ENCODE measurements at places on chromosomes 16 and 17.

DNA sequence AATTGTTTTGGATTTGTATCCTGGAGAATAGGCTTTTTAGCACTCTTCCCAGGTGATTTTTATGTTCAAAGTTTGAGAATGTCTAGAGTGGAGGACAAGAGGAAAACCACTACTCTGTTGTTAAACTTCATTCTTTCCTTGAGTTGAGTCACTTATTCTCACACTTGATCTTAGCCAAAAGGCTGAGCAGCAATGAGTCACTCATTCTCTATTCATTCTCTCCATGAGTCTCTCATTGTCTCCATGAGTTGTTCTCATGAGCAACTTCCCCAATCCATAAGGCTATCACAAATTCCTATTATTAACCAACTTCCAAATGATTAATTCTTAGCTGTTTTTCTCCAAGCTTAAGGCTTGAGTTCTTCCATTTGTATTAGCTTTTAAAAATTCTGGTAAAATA lies 1393.3 kb downstream of the CDH8 start:
- no peak for DNase-seq

DNA sequence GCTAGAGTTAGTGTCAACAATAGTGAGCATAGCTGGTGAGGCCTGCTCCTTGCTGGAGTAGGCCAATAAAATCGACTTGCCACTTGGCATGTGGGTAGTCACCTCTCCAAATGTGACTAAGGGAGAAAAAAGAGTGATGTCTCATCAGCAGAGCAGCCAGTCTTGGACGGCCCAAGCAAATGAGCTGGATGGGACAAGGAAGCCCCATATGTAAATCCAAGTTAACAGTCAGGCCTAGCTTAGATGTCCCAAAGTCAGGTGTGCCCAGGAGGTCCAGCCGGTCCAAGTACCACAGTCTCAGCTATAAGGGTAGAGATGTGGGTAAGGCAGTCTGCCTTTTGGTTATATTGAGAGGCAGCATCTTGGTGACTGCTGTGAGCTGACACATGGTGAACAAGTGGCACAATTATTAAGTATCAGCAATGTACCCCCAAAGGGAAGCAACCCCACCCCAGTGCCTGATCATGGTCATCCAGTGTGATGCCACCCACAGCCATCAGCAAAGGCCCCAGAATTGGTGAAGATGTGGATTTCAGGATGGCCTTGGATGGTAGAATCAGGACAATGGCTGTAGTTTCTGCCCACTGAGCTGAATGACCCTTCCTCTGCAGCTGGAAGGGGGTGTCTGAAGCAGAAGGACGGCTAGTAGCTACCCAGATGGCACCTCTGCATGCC lies 83.4 kb downstream of the TNFRSF13B start:
- DNase-seq: no peak

DNA sequence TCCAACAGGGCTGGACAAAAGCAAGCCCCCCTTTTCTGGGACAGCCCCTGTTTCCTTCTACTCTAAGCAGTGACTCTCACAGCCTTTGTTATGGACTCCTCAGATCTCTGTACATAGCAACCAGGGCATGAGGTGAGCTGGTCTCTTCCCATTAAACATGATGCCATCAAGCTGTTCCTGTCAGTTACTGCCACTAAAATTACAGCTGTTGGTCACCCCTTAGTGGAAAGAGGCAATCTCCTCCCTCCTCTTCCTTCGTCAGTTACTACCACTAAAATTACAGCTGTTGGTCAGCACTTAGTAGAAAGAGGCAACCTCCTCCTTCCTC lies 95.2 kb upstream of the SMIM36 start:
- DNase-seq: no peak

DNA sequence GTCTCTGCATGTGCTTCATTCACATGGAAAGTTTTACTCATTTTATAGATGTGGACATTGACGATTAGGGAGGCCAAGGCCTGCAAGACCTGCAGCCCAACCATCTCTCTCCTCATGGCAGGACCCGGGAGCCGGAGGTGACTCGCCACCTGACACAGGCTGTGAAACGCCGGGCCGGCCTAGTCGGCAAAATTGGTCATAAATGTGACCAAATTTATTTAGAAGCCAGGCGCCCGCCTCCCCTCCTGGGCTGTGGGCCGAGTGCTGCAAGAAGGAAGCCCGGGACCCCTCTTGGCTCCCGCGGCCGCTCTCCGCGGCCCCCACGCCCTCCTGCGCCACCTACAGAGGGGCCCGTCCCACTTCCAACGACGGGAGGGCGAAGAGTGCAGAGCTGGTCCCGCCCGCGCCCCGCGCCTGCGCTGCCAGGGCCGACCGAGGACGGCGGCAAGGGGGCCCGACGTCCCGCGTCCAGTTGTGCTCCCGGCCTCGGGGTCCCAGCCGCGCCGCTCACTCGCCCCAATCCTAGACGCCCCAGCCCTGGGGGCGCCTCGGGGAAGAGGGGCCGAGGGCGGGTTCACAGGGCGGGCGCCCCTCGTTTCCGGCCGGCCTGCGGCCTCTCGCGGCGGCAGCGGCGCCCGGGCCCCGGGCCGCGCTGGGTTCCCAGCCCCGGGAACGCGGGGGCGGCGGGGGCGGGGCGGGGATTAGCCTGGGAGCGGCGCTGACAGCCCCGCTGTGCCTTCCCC lies 47.5 kb downstream of the WNT3 start:
- peak; percentile 49 for DNase-seq

DNA sequence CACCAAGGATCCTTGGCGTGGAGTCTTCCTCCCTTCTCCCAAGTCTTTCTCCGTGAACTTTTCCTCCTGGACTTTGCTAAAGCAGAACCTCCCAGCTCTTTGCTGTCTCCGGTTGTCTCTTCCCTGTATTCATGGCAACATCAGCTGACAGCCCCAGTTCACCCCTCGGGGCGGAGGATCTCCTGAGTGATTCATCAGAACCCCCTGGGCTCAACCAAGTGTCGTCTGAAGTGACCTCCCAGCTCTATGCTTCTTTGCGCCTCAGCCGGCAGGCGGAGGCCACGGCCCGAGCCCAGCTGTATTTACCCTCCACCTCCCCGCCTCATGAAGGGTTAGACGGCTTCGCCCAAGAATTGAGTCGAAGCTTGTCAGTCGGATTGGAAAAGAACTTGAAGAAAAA lies 943 bp downstream of the CNTROB start:
- DNase-seq: no peak

- no peak for DNase-seq
Measured at GRCh38 chr17:76014925-76015261, 12.2 kb downstream of the EVPL start.

DNA sequence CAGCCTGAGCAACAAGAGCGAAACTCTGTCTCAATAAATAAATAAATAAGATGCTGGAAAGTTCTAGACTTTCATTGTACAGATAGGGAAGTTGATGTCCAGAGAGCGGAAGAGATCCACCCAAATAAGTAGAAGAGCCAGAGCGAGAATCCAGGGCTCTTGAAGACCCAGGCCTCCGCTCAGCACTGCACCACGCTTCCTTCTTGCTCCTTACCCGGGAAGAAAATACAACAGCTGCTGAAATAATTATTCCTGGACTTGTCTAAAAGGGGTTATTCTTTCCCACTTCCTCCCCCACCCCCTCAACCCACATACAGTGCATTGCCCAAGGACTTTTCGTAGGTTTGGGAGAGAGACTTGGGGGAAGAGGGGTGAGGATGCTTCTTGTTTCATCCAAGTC lies 26.7 kb downstream of the CDK5RAP3 start:
- DNase-seq: no peak

DNA sequence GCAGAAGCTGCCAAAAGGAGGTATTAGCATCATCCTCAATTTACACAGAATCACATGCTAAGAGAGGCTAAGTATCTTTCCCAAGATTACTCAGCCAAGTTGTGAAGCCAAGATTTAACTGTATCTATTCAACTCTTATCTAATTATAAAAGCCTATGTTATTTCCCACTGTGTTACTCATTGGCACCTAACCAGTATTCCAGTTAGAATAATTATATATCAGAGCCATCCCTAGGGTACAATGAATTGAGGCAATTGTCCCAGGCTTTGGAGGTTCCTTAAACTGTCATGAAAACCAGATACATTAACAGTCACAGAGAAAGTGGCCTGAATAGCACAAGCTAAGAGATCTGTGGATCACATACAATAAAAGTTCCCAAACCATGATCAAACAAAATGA lies 10.9 kb upstream of the AMFR start:
- DNase-seq: no peak

GRCh38 chr16:62921904-62922303 lies 885.7 kb upstream of the CDH8 start:
- no peak for DNase-seq

GRCh38 chr16:63655846-63656245 lies 1466.0 kb downstream of the CDH11 start:
- no peak for DNase-seq

- DNase-seq: no peak
Measured at GRCh38 chr16:5647051-5647450, 549.5 kb upstream of the EEF2KMT start.

DNA sequence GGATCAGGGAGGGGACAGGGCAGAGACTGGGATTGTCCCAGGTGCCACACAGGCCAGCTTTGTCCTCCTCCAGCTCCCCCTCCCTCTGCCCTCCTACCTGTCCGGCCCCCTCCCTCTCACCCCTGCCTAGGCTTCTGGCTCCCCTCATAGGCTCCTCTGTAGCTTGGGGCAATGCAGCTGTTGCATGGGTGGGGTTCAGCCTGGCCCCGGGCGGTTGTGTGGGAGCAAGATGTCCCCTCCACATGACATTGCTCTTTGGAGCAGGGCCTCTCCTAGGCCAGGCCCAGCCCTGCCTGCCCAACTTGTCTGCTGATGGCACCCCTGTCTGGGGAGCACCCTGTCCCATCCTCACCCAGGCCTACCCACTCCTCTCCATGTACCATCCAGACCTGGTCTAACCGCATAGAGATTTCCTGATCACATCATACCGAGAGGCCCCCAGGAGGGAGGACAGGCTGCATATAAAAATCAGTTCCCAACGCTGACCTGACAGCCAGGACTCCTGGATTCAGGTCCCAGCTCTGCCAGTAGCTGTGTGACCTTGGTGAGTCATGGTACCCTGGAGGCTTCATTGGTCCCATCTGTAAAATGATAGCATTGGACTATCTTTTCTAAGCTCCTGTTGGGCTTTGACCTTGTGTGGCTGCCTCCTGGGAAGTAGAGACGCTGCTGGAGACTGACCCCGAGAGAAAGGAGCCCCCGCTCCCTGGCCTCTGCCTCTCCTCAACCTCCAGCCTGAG lies 48.8 kb upstream of the DLX4 start:
- DNase-seq: no peak

DNA sequence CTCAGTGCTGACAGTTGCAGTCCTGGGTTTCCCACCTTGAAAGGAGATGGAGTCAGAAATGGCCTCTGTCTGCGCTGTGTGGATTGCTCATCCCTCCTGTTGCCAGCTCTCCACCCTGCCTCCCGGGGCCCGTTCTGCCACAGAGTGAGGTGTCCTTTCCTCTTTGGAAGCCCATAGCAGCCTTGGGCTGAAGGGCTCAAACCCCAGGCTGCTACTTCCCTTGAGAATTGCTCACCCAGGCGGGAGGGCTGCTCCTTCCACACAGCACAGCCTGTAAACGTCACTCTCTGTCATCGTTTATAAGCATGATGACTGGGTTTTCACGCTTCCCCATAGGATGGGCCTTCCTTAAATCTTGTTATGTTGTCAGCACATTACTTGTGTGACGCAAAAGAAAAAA lies 62.7 kb downstream of the FOXK2 start:
- no peak for DNase-seq

- no peak for DNase-seq
Measured at GRCh38 chr17:75642784-75643642, 9.8 kb downstream of the SMIM5 start.

GRCh38 chr16:73615071-73615940 lies 567.4 kb upstream of the ZFHX3 start:
- no peak for DNase-seq

- DNase-seq: peak; percentile 77
Measured at GRCh38 chr17:77319211-77320043, 178.7 kb downstream of the SEC14L1 start.

- DNase-seq: no peak
Measured at GRCh38 chr17:78211032-78211431, 3.0 kb upstream of the BIRC5 start.

DNA sequence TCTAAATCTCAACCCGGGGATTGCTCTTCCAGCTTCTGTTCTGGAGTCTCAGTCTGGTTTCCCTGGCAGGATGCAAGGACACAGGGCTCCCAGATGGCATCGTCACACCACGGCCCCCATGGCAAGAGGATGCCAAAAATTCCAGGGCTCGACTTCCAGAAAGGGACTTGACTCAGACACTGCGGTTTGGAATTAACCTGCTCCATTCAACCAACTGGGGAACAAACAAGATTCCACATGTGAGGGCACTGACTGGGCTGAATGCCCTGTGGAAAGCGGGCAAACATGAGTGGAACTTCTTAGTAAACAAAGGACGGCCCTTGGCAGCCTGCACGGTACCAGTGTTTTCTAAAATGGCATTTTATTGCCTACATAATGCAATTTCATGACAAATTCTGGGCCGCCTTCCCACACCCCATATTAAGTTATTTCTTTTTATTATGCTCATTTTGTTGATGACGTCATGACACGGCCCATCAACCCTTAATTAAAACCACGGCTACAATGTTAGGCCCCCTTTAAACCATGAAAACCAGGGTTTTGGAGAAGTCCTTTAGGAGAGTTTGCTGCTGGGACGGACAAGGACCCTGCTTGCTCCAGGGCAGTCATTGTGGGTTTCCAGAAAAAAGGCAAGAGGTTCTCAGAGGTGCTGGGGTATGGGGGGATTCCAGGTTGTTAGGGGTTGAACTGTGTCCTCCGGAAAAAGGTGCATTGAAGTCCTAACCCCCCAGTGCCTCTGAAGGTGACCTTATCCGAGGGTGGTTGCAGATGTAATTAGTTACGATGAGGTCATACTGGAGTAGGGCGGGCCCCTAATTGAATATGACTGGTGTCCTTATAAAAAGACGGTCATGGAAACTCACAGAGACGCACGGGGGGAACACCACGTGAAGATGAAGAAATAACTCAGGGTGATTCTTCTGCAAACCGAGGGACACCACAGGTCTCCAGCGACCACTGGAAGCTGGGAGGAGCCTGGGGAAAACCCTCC lies 205.6 kb downstream of the FOXL1 start:
- DNase-seq: no peak

Measured in stimulated activated CD4-positive, alpha-beta T cell treated with anti-CD3 and anti-CD28 coated beads, Interleukin-2, amount 100 ng/mL, for 24 hours (primary cell).